ENCODE measurements at places on chromosomes 6 and 20.

GRCh38 chr6:167702241-167702827, 124.4 kb upstream of the AFDN start:
- DNase-seq, result no peak

GRCh38 chr20:58128635-58129625, 99.5 kb downstream of the ANKRD60 start:
- DNase-seq, result no peak

DNA sequence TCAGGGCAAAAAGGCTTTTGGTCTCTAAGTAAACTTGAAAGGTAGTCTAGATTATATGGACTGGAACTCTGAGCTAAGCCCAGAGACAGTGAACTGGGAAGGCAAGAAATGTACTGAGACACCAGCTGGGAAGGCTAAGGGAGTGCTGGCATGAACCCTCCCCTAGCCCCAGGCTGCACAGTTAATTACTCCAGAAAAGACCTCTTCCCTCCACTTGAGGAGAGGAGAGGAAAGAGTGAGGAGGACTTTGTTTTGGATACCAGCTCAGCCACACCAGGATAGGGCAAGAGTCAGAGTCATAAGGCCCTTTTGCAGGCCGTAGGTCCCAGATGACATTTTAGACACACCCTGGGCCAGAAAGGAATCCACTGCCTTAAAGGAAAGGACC, 84.1 kb upstream of the GJE1 start:
- DNase-seq, result no peak

- no peak for DNase-seq
These were observed 162.1 kb upstream of the RAB32 start for GRCh38 chr6:146381486-146381885.

- no peak for DNase-seq
These were observed 22.2 kb upstream of the PHACTR2 start for GRCh38 chr6:143655541-143655940.

- no peak for DNase-seq
These were observed 8.4 kb downstream of the SIM1 start for GRCh38 chr6:100456141-100456907.

- DNase-seq, result no peak
These were observed 85.9 kb downstream of the FBXO5 start for GRCh38 chr6:152896923-152897322.

DNA sequence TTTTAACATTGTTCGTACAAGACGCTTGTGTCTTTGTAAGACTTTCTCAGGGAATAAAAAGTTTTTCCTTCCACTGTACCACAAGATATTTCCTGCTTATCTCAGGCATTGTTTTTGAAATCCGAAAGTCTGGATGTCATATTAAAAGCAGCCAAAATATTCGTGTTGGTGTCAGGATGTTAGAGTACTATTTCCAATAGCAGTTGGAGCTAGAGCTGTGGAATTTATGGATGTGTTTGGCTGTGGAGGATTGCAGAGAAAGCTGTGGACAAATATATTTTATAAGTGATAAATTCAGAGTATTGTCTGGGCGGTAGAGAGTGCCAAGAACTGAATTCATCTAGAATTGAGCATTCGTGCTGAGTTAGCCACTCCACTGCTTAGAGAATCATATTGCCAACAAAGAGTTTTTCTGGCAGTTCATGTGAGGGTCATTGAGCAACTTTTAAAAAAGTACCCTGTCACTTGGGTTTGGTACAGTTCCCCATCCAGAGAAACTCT, 57.7 kb downstream of the ZDHHC14 start:
- DNase-seq, result no peak

GRCh38 chr20:48541581-48542071, 286.2 kb downstream of the PREX1 start:
- DNase-seq, result no peak

DNA sequence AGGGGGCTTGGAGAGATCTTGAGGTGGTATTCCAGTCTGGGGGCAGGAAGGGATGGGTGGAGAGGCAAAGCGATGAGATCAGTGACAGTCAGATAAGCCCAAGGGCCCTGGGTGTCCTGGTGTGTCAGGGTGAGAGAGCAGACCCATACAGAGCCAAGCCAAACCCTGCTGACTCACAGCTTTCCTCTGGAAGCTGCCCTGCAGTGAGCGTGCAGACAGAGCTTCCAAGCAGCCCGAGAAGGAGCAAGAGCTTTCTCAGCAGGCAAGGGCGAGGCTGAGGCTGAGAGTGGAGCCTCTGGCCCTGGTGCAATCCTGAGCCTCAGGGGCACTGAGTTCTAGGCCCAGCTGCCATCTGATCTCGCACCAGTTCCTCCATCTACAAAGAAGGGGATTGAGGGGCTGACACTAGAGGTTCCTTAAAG, 91.1 kb upstream of the HIVEP1 start:
- no peak for DNase-seq

GRCh38 chr20:51128198-51128597, 105.3 kb upstream of the KCNG1 start:
- DNase-seq, result no peak

DNA sequence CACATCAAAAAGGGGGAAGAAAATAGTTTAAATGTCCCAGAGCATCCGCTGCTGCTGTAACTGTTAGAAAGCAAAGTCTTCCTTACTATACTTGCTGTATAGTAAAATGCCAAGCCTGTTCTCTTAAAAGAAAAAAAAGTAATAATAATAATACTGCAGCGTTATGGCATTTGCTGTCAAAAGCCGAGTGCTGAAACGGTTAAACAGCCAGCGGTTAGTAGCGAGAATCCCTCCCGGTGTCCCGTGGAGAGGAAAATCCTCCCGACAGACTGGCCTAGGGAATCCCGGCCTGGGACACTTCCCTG, 19.5 kb upstream of the NFATC2 start:
- no peak for DNase-seq

GRCh38 chr6:136051140-136051775, 198.9 kb downstream of the MTFR2 start:
- DNase-seq, result peak; percentile 74

- DNase-seq, result no peak
These were observed 560.8 kb upstream of the JAG1 start for GRCh38 chr20:11234608-11235007.
